A375 (cell line): ENCODE measurements at places on chromosomes 12 and 14. TPM values are rescaled to one million over a fixed set of nuclear protein-coding genes. Genes with fewer than 3 reads are reported as not detected.

Gene MGP
- total RNA-seq: 10.9 and 18.3 TPM in 2 replicates

Gene DRAM1
- total RNA-seq: 3.3 and 4.8 TPM in 2 replicates

Gene COX8C
- not detected in 2 replicates for total RNA-seq

Gene CRIP2
- total RNA-seq: 112 and 126 TPM in 2 replicates

Gene NOXRED1
- total RNA-seq: not detected in 2 replicates

Gene OTX2
- total RNA-seq: not detected in 2 replicates

Gene APOF
- not detected in 2 replicates for total RNA-seq

Gene PLCZ1
- 0.05 TPM in 1 of 2 replicates, not detected in the other for total RNA-seq

Gene DNAJC22
- total RNA-seq: 14.7 and 18.5 TPM in 2 replicates

Gene PMEL
- 1.0 and 1.5 TPM in 2 replicates for total RNA-seq

Gene RNF212B
- not detected in 2 replicates for total RNA-seq

Gene NOPCHAP1
- 28.0 and 31.3 TPM in 2 replicates for total RNA-seq

Gene MUCL1
- not detected in 2 replicates for total RNA-seq

Gene TTC6
- 1.8 and 2.6 TPM in 2 replicates for total RNA-seq

Gene METTL1
- total RNA-seq: 24.6 and 27.6 TPM in 2 replicates

Gene TPCN1
- total RNA-seq: 12.7 and 15.4 TPM in 2 replicates

Gene STX2
- 11.4 and 14.2 TPM in 2 replicates for total RNA-seq

Gene TOMM20L
- total RNA-seq: not detected in 2 replicates

Gene TAS2R42
- total RNA-seq: not detected in 2 replicates

Gene RTL1
- total RNA-seq: 0.04 and 0.05 TPM in 2 replicates

Gene WASHC4
- 28.5 and 46.5 TPM in 2 replicates for total RNA-seq

Gene RDH12
- not detected in 2 replicates for total RNA-seq

Gene PYGL
- total RNA-seq: 140 and 154 TPM in 2 replicates

Gene BEGAIN
- 1.2 and 3.1 TPM in 2 replicates for total RNA-seq

Gene FGF6
- total RNA-seq: not detected in 2 replicates
